Nucleus accumbens (tissue), 56 donors: ENCODE measurements at places on chromosomes 16 and 17.

- no peak for DNase-seq
These were observed 32.3 kb downstream of the SEC14L5 start for GRCh38 chr16:4990415-4990814.

GRCh38 chr17:50675627-50676026, 32.1 kb downstream of the ANKRD40 start:
- no peak for DNase-seq

- DNase-seq = no peak
These were observed 23.1 kb upstream of the MMD start for GRCh38 chr17:55444471-55445441.

- no peak for DNase-seq
These were observed 46.1 kb downstream of the CHD9 start for GRCh38 chr16:53100889-53101288.

- no peak for DNase-seq
These were observed 13.3 kb downstream of the NXPH3 start for GRCh38 chr17:49588726-49589576.

DNA sequence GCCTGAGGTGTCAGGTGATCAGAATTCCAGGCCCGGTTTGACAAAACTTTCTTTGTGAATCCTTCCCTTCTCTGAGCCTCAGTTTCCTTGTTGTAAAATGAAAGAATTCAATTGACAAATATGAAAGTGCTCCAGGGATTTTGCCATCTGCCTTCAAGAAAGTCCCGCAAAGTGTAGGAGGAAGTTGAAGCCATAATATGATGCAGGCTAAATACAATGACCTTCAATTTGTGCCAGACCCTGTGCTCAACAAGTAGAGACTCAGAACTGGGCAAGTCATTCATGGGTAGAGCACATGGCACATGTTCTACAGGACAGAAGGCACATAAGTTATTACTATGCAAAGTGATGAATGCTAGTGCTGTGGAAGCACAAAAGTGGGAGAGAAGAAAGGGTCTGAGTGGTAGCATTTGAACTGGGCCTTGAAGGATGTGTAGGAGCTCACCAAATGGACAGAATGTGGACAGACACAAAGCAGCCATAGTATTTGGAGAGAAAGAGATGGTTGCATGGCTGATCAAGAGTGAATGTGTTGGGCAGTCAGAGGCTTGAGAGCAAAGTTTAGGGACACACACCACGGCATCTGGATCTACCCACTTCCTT, 2.4 kb upstream of the SCIMP start:
- no peak for DNase-seq

DNA sequence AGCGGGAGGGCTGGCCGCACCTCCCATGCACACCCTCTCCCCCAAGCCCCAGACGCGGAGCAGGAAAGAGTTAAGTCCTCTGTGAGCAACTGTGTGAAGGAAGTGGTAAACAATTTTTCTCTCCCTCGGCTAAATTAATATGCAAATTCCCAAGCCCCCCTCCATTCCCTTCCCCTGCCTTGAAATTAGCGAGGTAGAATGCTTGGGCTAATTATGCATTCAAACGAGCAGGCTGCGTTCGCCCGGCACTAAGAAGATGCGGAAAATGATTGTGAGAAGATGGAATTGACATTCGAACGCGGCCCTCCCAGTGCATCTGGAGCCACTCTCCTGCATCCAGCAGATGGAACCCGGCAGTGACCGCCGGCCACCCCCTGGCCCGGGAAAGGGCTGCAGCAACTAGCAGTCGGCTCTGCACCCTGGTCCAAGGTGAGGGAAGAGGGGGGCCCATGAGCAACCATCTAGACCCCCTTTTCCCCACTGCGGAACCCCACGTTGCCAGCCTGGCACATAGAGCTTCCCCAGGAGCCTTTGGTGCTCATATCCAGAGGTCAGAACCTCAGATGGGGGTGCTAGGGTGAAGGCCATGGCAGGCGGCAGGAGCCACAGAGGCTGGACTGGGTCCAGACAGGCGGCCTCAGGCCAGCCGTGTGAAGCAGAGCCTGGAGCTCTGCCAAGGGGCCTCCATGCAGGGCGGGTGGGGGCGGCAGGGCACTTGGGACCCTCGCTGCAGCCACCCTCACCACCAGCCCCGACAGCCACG, 49.1 kb upstream of the ACSF3 start:
- no peak for DNase-seq
